Type B pancreatic cell (in vitro differentiated cells): ENCODE measurements at places on chromosomes 4 and X. TPM values are rescaled to one million over a fixed set of nuclear protein-coding genes. Genes with fewer than 3 reads are reported as not detected.

The PPBP gene
- 0.60 TPM in 1 of 2 replicates, not detected in the other for total RNA-seq

The RBMXL3 gene
- total RNA-seq = not detected in 2 replicates

The GC gene
- 71.9 and 245 TPM in 2 replicates for total RNA-seq

The ZBED1 gene
- 29.3 and 42.0 TPM in 2 replicates for total RNA-seq
